Lung (tissue), 17 donors: ENCODE measurements at places on chromosomes 7 and 10. TPM values are rescaled to one million over a fixed set of nuclear protein-coding genes. Genes with fewer than 3 reads are reported as not detected.

GDF10 gene
- polyA plus RNA-seq: 2.3 TPM

GNGT1 gene
- polyA plus RNA-seq: not detected

SPACDR gene
- polyA plus RNA-seq: 0.83 TPM

KNDC1 gene
- polyA plus RNA-seq: 3.2 TPM

RSU1 gene
- 61.8 TPM for polyA plus RNA-seq

LBX1 gene
- 0.04 TPM for polyA plus RNA-seq

FGF8 gene
- 0.08 TPM for polyA plus RNA-seq

RPEL1 gene
- polyA plus RNA-seq: not detected

CHN2 gene
- polyA plus RNA-seq: 3.2 TPM

OR2A7 gene
- 1.3 TPM for polyA plus RNA-seq

MRLN gene
- 0.75 TPM for polyA plus RNA-seq

ANKRD2 gene
- 3.0 TPM for polyA plus RNA-seq

EBLN1 gene
- not detected for polyA plus RNA-seq

POM121C gene
- 16.5 TPM for polyA plus RNA-seq

PRSS58 gene
- not detected for polyA plus RNA-seq

SOSTDC1 gene
- 1.1 TPM for polyA plus RNA-seq

XRCC2 gene
- 0.34 TPM for polyA plus RNA-seq

EVX1 gene
- polyA plus RNA-seq: not detected
